RPMI8226 (cell line): ENCODE measurements at places on chromosomes 6 and 20.

GRCh38 chr20:12610871-12611270 is 397.9 kb upstream of the SPTLC3 start:
- no peak for DNase-seq

DNA sequence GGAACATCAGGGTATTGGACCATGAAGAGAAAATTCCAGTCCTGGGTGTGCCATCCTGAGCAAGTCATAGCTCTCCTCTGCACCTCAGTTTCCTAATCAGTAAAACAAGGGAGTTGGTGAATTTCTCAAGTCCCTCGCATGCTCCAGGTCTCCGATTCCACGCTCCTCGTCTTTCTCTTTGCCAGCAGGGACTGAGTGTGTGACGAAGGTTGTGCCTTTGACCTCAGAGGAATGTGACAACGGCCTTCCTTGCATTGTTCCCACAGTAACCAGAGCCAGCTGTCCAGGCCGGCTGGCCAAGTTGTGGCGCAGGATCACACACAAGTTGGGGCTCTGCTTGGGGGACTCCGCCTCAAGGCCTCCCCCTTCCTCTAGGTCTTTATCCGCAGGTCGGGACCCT is 217.3 kb downstream of the ATXN1 start:
- DNase-seq, result no peak

GRCh38 chr20:60180986-60181385 is 222.8 kb downstream of the CDH26 start:
- DNase-seq, result no peak

DNA sequence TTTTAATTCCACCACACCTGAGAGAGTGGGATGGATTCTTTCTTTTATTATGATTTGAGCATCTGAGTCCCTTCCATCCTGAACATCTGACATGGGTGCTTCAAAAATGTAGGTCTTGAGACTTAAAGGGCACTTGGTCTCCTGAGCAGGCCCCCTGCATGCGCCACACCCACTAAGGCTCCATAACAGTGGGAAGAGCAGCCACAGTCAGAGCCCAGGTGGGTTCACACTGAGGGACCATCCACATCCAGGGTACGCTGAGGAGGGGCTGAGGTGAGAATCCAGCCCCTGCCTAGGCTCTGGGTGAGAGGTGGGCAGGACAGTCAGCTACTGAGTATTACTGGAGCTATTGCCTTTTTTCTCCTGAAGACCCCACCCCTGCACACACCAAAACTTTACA is 42.7 kb downstream of the HLA-A start:
- DNase-seq, result no peak

- no peak for DNase-seq
Observed at GRCh38 chr20:8800089-8800488, 268.8 kb upstream of the PLCB4 start.

- no peak for DNase-seq
Observed at GRCh38 chr20:62736407-62737071, 27.9 kb downstream of the NTSR1 start.

DNA sequence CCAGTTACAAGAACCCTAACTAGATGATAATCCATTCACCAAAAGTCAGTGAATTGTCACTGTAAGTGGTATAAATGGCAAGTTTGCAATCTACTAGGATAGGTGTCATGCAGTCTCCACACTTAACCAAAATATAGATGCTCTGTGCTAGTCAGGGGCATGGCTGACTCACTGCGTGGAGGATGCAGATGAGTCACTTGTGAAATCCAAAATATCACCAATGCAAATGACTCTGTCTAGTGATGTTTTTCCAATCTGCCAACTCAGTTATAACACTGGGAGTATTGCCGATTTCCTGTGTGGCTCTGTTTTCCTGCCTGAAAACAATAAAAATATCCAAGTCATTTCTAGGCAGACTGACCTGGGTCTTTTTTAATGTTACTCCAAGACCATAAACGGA is 47.8 kb upstream of the NRSN1 start:
- no peak for DNase-seq

DNA sequence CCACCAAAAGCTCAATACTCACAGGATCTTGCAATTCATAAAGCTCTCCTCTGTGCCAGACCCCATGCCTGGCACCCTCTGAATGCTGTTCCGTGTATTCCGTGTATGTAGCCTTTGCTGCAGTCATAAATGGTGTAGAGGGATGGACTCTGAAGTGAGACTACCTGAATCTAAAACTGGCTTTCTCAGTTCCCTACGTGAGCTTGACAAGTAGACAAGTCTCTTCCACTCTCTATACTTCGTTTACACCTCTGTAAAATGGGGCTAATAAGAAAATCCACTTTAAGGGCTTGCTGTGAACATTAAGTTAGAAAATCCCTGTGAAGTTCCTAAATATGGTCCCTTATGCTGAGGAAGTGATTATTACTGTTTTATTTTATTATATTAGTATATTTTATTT is 31.5 kb downstream of the PPP1R16B start:
- DNase-seq, result no peak

DNA sequence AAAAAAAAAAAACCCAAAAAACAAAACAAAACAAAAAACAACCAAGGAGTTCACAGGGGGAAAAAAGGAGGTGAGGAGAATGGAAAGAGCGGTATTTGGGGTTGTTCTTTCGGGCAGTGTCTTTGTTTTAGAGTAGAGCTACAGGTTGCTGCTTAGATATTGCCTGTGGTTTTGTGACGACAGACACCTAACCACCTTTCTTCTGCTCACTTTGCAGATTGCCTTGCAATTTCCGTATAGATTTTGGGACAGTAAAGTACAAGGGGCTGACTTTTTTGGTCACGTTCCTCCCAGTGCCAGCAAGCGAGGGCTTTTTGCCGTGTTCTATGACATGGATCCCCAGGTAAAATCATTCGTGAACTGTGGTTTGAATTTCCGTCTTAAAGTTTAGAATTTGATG is 50.9 kb downstream of the DEK start:
- DNase-seq, result no peak

DNA sequence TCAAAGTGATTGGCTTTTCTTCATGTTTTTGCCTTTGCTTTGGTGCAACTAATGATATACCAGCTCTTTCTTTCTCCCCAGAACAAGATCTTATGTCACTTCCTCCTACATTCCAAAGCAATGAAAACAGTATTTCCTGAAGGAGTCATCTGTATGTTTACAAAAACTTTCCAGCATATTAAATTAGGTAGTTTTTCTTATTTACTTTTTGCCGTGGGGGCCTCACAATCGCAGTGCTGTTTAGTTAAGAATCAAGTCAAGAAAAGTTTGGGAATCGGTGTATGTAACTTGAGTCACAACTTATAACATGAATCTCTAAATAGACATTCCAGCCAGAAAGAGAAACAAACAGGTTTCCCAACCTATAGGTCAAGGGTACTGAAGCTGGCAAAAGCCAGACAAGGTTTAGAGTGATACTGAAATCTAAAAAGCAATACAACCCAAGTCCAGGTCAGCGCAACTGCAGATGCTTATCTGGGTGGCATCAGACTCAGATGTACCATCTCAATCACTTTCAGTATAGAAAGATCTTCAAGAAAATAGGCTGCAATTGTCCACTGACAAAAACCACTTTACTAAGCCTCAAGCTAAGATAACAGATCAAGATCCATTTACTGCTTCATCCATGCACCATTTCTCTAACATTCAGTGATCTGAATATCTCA is 63.6 kb downstream of the IPCEF1 start:
- DNase-seq, result no peak

DNA sequence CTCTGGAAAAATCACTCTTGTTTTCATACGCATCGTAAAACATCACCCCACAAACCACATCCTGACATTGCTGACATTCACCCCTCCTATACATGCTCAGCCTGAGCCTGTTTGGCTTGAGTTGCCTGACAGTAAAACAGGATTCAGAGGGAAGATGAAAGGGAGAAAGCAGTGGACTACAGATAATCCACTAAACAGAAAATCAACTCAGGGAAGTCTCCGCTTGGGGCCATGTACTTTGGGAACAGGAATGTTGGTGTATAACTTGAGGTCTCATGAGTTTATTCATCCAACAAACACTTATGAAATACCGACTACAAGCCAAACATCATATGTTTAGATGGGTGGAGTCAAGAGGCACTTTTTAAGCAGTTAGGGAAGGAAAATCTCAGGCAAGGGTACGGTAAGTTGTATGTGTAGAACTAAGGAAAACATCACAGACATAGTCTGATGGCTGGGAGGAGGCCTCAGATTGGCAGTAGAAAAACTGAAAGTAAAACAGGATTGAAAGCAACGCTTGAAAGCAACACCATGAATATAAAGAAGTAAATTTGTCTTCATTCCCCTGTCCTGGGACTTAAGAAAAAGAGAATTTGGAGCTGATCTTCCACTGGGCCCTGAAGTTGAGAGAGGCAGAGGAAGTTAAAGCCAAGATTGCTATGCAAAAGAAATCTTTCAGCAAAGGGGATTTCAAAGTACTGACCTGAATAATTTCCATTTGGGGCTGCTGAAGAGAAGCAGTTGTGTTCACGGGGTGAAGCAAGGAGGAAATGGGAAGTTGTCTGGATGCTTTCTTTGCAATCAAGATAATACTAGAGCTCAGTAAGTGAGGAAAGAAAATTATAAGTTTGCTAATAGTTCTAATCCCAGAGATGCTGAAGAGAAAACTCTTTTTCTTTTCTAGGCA is 28.8 kb downstream of the PDE7B start:
- DNase-seq, result no peak

GRCh38 chr20:57603120-57603519 is 17.1 kb downstream of the ZBP1 start:
- no peak for DNase-seq

DNA sequence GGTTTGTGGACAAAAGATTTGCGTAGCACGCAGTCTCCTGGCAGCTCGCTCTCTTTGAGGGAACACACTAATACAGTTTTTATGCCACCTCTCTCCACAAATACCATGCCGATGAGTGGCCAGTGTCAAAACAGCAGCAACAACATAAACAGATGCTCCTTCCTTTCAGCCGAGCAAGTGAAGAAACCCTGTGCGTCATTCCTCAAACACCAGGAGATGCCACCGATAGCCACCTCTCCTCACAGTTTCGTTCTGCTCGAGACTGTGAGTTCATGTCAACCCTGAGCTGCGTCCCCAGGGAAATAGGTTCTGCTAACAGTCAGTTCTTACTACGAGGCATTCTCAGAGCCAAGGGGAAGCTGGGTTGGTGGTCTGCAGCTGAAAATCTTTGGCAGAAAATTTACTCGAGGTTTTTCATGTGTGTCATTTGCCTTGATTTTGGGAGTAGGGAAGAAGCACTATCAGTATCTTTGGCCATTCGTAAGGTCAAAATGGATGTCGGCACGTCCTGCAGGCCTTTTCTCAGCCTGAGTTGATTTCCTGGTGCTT is 59.9 kb downstream of the EYA2 start:
- peak; percentile 6 for DNase-seq

GRCh38 chr6:25249133-25249532 is 30.0 kb upstream of the CARMIL1 start:
- DNase-seq, result no peak

DNA sequence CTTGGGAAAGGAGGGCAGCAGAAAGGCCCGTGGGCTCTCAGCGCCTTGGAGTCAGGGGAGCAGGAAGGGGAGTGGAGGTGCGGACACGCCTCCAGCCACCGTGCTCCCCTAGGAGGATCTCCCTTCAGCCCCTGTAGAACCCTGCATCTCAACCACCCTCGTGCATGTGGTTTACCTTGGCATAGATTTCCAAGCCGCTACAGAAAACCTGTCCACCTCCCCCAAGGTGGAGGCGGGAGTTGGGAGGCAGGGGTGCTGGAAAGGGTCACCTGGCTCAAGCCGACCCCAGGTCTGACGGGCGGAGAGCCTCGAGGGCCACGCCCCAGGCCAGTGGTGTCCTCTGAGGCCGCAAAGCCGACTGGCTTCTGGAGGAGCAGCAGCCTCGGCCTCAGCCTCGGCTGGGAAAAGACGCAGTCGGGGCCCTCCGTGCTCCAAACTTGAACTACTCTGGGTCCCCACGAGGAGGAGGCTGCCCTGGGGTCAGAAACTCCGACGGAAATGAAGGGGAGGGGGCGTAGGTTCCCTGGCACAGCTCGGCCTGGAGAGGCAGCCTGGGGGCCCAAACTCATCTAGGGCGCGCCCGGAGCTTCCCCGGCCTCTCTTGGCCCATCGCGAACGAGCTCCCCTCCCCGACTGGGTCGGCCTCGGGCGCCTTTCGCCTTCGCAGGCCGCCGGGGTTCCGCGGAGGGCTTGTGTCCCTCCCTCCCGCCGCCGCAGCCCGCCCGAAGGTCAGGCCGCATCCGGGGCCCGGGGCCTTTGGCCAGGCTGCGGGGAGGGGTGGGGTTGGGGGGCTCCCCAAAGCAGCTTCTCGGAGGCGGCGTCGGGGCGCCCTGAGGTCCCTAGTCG is 6.3 kb upstream of the FOXF2 start:
- DNase-seq, result no peak

DNA sequence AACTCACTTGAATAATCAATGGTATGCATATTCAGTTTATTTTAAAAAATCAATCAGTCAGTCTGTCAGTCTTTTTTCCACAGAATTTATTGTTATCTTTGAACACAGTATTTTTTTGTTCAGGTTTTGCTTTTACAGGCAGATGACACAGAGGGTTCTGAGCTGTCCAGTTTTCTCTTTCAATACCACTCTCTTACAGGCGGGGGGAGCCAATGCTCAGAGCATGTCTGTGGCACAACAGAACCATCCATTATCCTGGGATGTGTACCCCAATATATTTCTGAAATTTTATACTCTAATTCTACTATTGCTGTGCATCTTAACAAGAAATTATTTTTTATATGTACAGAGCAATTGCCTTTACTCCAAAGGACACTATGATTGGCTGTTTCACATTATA is 21.2 kb downstream of the ROS1 start:
- DNase-seq, result no peak

GRCh38 chr6:15243910-15244619 is 1.8 kb upstream of the JARID2 start:
- no peak for DNase-seq

DNA sequence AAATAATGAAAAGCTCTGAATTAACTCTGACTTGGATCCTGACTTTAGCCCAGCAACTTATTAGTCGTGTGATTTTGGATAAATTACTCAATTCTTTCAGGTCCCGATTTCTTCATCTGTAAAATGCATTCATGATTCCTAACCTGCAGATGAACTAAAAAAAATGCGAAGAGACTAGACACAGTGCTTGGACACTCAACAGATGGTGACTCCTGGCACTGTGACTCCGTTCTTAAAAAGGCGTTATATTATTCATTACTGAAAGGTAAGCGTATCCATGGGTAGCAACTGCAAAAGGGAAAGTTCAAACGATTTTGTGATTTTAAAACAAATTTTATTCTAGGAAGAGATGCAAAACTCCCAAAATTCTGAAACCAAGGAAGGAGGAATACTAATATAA is 226.3 kb downstream of the KIF16B start:
- no peak for DNase-seq

DNA sequence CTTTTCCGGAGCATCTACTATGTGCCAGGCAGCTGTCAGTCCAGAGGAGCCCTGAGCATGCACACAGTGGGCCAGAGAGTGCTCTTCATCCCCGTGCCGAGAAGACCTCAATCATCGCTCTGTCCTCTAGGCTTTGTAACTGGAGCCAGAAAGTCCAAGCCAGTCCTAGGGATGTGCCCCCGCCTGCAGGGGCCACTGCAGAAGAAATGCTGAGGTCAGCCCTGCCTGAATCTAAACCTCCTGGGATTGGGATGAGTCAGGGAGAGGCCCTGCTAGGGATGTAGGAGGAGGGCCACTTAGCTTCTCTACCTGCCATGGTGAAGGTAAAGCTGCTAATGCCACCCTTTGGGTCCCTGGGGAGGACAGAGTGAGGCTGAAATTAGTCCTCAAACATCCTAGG is 146.8 kb downstream of the CDC5L start:
- DNase-seq, result no peak

- peak; percentile 9 for DNase-seq
Observed at GRCh38 chr6:38933426-38933825, 115.2 kb upstream of the GLP1R start.
